T1000 (cell line): ENCODE measurements at places on chromosomes 4 and X.

GRCh38 chrX:74506317-74507115 lies 85.2 kb downstream of the SLC16A2 start:
- no peak for DNase-seq

- DNase-seq, result no peak
These were observed 13.6 kb upstream of the BOD1L1 start for GRCh38 chr4:13641084-13641483.

DNA sequence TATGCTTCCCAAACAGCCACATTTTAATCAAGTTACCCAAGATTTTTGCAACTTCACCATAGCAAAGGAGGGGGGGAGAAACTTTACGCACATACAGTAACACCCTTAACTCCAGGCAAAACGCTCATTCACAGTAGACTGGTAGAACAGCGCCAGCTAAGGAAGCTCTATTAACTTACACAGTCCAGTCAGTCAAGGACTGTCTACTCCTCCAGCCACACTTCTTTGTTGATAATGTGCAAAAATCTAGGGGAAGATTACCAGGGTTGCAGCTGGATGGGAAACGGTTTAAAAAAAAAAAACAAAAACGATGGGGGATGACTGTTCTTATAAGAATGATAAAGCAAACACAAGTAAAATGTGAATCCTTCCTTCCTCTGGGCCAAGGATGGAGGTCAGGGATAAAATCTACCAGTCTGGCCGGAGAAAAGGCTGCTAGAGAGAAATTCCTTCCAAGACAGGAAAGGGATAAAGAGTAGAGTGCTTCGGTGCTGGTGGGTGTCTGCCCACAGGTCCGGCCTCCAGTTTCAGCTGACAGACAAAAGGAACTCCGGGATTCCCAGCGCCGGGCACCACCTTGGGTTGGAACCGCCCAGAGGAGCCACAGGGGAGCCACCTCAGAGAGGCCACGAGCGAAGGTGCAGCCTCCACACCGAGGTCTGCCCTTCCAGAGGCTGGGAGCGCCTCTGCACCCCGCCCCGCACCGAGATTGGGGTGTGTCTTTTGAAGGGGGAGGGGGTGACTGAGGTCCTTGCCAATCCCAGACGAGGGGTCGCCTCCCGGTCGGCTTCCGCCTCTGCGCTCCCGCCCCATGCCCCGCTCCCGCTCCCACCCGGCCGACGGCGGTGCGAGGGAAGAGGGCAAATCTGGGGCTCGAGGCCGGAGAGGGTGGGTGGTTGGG lies 811 bp downstream of the ANKRD50 start:
- DNase-seq, result no peak

DNA sequence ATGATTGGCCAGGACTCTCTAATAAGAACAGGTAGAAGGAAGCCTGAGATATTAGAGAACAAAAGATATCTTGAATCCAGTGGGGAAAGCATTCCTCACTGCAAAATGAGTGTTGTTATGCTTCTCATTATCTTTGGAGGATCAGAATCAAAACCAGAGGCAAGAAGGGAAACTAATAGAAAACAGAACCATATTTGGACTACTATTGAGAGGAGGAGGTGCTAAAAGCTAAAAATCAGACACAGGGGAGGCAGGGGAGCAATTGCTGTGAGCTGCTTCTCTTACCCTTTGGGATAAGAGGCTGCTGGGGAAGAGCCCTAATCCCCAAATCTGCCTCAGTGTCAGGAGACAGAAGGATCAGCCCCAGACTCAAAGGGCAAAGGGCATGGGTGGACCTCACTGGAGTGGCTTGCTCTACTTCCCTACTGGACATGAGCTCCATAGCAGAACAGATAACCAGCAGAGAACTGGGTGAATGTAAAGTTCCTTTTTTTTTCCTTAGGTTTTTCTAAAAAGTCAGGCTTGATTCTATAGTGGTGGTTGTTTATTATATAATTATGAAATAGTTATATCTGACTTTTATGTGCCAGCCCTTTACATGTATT lies 60.1 kb downstream of the SEPTIN11 start:
- no peak for DNase-seq

DNA sequence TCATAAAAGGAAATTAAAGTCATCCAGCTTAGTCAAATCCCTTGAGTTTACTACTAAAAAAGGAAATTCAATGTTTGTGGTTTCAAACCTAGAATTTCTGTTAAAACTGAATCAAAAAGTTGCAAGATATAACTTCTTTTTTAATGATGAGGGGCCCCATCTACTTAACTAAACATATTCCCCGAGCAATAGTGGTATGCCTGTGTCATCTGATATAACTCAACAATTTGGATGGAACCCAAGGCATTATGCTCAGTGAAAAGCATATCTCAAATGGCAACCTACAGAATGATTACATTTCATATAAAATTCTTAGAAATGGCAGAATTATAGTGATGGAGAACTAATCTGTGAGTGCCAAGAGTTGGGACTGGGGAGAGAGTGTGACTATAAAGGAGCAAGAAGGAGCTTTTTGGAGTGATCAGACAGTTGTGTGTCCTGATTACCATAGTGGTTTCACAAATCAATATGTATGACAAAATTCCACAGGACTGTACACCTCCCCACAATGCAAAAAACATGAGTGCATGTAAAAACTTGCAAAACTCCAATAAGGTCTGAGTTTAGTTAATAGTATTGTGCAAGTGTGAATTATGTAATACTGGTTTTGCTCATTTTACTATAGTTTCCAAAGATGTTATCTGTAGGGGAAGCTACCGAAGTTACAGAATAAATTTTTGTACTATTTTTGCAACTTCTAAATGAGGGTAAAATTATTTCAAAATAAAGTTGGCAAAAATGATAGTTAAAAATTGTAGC lies 323.2 kb downstream of the ARHGAP24 start:
- DNase-seq, result no peak

DNA sequence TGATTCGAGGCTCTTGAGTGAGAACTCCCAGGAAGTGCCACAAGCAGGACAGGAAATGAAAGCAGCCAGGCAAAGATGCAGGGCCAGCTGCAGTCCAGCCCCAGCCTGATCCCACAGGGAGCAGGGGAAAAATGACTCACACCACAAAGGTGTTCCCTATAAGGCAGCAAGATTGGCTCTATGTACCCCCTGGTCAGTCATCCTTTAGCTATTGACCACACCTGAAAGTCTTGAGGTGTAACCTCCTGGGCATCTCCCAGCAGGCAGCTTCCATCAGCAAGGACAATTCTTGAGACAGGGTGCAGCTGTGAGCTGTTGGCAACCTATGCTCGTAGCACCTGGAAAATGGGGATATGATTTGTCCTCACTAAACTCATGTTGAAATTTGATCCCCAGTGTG lies 27.9 kb upstream of the EXOC1L start:
- no peak for DNase-seq
